Endodermal cell (in vitro differentiated cells): ENCODE measurements at places on chromosomes 5 and 9. TPM values are rescaled to one million over a fixed set of nuclear protein-coding genes. Genes with fewer than 3 reads are reported as not detected.

Gene NTNG2
- total RNA-seq: 0.36 to 1.3 TPM (median 1.3 TPM) in 3 replicates

Gene NFIL3
- 15.3 to 40.4 TPM (median 17.4 TPM) in 3 replicates for total RNA-seq

Gene COL27A1
- 62.4 and 69.5 TPM in 2 replicates for total RNA-seq

Gene SLF1
- total RNA-seq: 20.2 to 32.4 TPM (median 32.4 TPM) in 3 replicates

Gene MYMK
- not detected in 3 replicates for total RNA-seq

Gene FIBCD1
- total RNA-seq: 1.9 to 3.6 TPM (median 2.8 TPM) in 3 replicates

GRCh38 chr5:111349429-111349828, 125.2 kb downstream of the CAMK4 start:
- H3K27me3 ChIP-seq: no peaks in the 10 kb centered on the region
- H3K36me3 ChIP-seq: no peaks in the 10 kb centered on the region
- no peak for DNase-seq
- H3K4me3 ChIP-seq: no peak overlapping the region

DNA sequence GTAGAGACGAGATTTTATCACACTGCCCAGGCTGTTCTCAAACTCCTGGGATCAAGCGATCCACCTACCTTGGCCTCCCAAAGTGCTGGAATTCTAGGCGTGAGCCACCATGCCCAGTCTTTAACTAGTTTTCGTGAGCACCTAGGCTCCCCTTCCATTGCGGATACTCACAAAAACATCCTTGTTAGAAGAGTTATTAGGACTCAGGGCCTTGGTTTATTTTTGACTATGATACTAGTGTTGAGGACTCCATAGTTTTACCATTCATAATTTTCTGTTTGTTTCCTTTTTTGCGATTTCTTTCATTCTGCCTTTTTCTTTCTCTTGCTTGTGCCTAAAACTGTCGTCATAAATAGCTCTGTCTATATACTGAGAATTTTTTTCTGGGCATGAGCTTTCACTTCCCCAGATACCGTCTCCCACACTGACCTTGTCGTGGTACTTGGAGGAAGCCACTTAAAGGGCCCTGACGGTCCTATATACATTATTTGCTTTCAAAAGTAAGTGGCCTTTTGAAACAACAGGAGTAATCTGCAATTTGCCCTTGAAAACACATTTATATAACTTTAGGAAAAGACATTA, 5.2 kb downstream of the F2R start:
- H3K27me3 ChIP-seq: no peaks in the 10 kb centered on the region
- no peak for DNase-seq
- H3K36me3 ChIP-seq: no peaks in the 10 kb centered on the region

DNA sequence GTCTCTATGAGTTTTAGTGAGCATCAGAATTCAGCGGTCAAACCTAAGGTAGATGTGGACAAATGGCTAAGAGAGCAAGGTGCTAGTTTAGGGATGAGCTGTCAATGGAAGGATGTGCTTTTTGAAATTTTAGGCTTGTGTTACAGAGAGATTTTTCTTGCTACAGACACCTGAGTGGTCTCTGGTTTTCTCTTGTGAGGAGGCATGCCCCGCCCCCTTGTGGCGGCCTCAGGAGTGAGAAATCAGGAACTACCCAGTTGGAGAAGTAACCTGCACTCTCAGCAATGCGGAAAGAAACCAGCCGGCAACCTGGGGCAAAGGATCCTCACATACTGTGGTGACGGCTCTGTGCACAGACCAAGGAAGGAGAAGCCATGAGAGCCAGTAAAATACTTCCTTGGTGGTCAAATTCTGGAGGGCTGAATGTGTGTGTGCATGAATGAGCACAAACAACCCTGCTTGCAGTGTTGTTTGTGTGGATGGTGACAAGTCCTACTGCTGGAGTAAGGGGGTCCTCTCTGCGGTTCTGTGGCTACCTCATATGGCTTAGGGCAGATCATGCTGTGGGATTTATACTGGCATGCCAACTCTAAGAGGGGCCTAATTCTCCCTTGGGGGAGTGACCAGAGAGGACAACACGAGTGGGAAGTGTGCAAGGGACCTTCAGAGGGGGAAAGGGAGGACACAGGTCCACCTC, 16.7 kb upstream of the HSD17B4 start:
- H3K4me1 ChIP-seq: no peaks in the 10 kb centered on the region
- H3K36me3 ChIP-seq: no peaks in the 10 kb centered on the region
- no peak overlapping the region for H3K27ac ChIP-seq
- no peaks in the 10 kb centered on the region for H3K27me3 ChIP-seq
- H3K4me3 ChIP-seq: peak overlapping the region; percentile 71
- DNase-seq: peak; percentile 92

GRCh38 chr5:62477801-62478200, 65.2 kb downstream of the IPO11 start:
- DNase-seq: no peak
- H3K27ac ChIP-seq: no peak overlapping the region
- peaks cover 4% of the 10 kb centered on the region for H3K36me3 ChIP-seq
- H3K4me3 ChIP-seq: no peak overlapping the region
- H3K4me1 ChIP-seq: no peaks in the 10 kb centered on the region
- no peaks in the 10 kb centered on the region for H3K27me3 ChIP-seq

DNA sequence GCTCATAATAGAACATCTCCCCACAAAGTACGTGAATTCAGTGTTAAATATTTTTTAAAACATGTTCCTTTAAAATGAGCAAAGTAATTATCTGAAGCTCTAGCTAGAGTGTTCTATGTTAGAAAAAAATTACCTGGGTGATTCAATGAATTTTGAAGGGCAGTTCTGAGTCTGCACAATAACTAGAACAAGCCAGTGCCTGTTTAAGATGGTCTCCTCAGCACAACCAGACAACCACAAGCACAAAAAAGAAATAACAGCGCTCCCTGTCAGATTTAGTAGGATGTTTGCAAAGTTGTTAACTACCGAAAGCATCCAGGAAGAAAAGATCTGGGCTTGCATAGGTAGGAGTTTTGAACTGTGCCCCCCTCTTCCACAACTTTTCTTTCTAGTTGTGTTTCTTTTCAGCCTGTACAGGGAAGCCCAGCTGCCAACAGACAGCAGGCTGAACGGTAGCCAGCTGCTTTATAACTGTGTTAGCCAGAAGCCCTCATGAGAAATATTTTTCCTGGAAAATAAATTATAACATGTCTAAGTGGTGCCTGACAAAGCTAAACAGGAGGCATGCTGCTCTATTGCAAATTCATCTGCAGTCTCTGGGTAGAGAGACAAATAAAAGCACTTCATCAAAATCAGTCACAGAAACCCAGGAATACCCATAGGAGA, 1026.9 kb downstream of the MAT2B start:
- no peak for DNase-seq
- no peaks in the 10 kb centered on the region for H3K4me1 ChIP-seq
- H3K27me3 ChIP-seq: no peaks in the 10 kb centered on the region

DNA sequence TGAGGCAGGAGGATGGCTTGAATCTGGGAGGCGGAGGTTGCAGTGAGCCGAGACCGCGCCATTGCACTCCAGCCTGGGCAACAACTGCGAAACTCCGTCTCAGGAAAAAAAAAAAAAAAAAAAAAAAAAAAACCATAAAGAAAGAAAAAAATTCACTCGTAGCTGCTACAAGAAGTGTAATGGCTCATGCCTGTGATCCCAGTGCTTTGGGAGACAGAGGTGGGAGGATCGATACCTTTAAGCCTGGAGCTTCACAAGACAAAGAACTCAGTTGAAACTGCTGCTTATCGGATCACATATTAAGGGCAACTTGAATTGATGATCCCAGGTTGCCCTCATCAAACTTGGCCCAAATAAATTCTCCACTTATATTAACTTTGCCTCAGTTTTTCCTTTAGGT, 1.0 kb upstream of the ZCCHC7 start:
- DNase-seq: no peak
- H3K36me3 ChIP-seq: no peaks in the 10 kb centered on the region
- H3K27ac ChIP-seq: no peak overlapping the region
- no peaks in the 10 kb centered on the region for H3K27me3 ChIP-seq
- H3K4me1 ChIP-seq: no peaks in the 10 kb centered on the region
- H3K4me3 ChIP-seq: peak overlapping the region; percentile 95

- peaks cover 23% of the 10 kb centered on the region for H3K36me3 ChIP-seq
- no peaks in the 10 kb centered on the region for H3K27me3 ChIP-seq
- H3K27ac ChIP-seq: peak overlapping the region; percentile 98
- no peaks in the 10 kb centered on the region for H3K4me1 ChIP-seq
- H3K4me3 ChIP-seq: peak overlapping the region; percentile 98
These were observed 692 bp downstream of the PSAT1 start for GRCh38 chr9:78297672-78297961.

DNA sequence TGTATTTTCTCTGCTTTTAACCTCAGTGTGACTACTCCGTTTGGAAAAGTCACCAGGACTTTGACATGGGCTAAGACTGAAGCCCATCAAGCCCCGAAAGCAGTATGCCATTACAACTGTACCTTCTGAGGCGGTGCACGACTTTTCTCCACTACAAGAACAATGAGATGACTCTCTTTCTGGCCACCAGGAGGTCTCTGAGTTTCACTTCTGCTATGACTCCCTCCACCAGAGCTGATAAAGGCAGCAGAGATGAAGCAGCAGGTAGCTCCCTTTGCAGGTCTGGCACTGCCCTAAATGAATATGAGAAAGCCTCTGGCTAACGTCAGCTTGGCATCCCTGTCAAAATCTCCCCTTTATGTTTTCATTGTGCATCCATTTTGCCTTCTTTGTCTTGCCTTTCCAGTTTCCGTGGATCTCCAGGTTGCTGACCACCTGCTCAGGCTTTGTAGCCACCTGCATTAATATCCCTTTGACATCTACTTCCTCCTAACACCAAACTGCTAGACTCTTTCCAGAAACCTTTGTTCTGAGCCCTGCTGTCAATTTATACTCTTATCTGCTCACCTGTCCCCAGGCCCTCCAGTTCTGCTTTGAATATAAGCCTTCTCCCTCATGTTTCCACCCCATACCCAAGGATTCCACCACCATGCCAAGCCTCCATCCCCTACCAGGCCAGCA, 221.7 kb downstream of the ZNF608 start:
- no peak overlapping the region for H3K4me3 ChIP-seq
- no peak overlapping the region for H3K27ac ChIP-seq
- peaks cover 3% of the 10 kb centered on the region for H3K4me1 ChIP-seq

DNA sequence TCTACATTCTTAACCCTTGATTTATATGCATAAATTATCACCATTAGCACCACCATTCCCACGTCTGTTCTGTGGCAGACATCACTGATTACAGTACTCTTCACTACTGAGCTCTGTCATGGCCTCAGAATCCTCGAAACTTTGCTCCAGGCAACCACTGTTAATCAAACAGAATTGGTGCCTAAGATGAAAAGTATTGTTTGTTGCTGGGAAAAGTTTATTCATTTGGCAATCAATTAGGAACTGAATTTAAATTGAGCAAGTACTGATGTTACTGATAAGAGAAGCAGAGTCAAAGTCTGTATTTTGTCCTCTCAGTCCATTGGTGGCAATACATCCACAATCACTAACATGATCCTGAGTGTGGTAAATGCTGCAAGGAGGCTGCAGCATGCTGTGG, 12.8 kb downstream of the SLC1A1 start:
- H3K4me3 ChIP-seq: no peak overlapping the region
- no peak for DNase-seq
- H3K4me1 ChIP-seq: no peaks in the 10 kb centered on the region
- H3K36me3 ChIP-seq: peaks cover 56% of the 10 kb centered on the region
- no peak overlapping the region for H3K27ac ChIP-seq

DNA sequence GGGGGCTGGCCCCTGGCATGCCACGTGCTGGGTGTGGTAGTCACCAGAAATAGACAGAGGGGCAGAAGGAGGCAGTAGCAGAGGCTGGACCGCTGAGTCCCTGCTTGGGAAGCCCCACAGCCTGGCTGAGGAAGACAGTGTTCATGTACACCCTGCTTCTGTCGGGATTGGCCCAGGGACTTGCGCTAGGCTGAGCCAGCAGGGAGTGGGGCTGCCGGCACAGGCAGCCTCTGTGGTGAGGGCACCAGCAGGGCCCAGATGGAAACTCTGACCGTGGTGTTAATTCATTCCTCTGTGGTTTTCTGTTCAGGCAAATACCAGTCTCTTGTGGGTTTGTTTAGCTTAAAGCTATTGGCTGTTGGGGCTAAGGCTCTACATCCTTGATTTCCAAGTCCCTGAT, 108.6 kb upstream of the RAD23B start:
- no peaks in the 10 kb centered on the region for H3K27me3 ChIP-seq
- H3K4me1 ChIP-seq: peaks cover 8% of the 10 kb centered on the region
- no peak overlapping the region for H3K27ac ChIP-seq
- H3K36me3 ChIP-seq: no peaks in the 10 kb centered on the region
- no peak overlapping the region for H3K4me3 ChIP-seq

- H3K4me1 ChIP-seq: no peaks in the 10 kb centered on the region
- no peak for DNase-seq
- no peaks in the 10 kb centered on the region for H3K36me3 ChIP-seq
- no peak overlapping the region for H3K27ac ChIP-seq
- H3K4me3 ChIP-seq: no peak overlapping the region
- no peaks in the 10 kb centered on the region for H3K27me3 ChIP-seq
These were observed 61.4 kb upstream of the FST start for GRCh38 chr5:53418826-53419658.
